ENCODE measurements at places on chromosomes 3 and 15.

GRCh38 chr15:63191895-63192618 is 2.7 kb downstream of the RAB8B start:
- no peak for DNase-seq

DNA sequence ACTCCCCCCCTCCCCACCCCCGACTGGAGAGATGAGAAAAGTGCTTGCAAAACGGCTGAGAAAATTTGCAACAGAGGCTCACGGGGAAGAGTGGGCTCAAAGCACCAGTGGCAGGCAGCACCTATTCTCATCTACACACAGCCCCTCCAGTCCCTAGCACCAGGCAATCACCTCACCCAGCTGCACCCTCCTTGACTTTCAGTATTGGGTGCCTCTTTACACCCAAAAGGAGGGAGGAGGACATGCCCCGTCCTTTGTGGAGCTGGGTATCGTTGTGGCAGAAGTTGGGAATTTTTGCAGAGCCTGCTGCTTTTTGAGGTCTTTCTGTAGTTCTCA is 182.8 kb upstream of the TOPAZ1 start:
- DNase-seq = no peak

- DNase-seq = no peak
Observed at GRCh38 chr3:25259871-25260270, 168.2 kb upstream of the RARB start.

DNA sequence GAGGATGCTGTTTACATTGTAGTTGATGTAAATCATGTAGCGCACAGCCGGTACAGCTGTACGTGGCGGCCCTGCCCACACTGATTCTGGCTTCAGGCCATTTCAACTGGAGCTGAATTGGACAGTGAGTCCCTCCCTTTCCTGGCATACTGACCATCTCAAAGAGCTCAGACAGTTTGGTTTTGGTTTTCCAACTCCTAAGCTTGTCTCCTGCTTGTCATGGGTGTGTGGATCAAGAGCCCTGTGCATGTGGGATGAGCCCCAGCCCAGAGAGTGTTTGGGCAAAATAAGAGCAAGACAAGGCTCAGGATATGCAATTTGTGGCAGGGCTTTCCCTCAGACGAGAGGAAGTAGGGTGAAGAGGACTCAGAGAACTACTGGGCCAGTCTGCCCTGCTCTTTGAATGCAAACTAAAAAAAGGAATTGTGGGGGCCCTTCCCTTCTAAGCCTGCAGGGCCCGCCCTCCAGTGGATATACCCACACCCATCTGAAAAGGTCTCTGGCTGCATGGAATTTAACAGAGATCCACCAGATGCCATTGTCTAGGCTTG is 13.3 kb downstream of the ITGA11 start:
- DNase-seq = no peak

GRCh38 chr3:124768812-124769211 is 38.6 kb downstream of the UMPS start:
- no peak for DNase-seq

All from midbrain (tissue), 1 donor.